ENCODE measurements at places on chromosomes 4 and X.
A peak's percentile ranks its signal among the peaks of the same experiment; 100 is the strongest.

- DNase-seq = no peak
These were observed 345.2 kb upstream of the GRID2 start for GRCh38 chr4:91958596-91958995.

- peak; percentile 39 for DNase-seq
These were observed 53.1 kb downstream of the GAK start for GRCh38 chr4:878796-879728.

DNA sequence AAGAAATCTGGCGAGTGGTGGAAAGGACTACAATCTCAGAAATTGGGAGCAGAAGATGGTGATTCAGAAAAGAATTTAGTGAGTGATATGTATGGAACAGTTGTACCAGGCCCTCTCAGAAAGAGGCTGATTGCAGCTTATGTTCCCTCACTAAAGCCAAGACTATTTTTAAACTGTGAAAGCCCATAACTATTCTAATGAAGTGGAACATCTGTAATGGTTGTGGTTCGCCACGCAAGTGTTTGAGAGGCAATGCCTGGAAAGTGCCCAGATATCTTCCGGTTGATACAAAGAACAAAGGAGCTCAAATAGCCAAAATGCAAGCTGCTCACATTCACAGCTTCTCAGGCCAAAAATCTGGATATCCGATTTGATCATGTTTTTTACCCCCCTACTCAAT is 1250.7 kb downstream of the RAPGEF2 start:
- no peak for DNase-seq

GRCh38 chr4:112633477-112634235 is 3.1 kb downstream of the ZGRF1 start:
- DNase-seq = no peak

DNA sequence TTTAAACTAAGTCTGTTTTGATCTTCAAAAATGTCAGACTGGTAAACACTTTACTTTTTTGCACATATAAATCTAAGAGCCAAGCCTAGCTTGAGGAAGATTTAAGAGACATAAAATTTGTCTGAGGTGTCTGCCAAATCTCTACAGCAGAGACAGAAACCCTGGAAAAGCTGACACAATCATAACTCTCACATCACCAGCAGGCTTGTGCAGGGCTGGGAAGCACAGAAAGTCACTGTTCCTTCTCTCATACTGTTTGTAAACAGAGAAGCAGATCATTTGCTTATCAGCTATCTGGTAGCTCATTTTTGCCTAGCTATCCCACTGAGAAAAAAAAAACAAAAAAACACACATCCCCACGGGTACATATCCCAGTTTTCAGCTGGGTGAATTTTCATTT is 7.0 kb downstream of the ENOX2 start:
- no peak for DNase-seq

DNA sequence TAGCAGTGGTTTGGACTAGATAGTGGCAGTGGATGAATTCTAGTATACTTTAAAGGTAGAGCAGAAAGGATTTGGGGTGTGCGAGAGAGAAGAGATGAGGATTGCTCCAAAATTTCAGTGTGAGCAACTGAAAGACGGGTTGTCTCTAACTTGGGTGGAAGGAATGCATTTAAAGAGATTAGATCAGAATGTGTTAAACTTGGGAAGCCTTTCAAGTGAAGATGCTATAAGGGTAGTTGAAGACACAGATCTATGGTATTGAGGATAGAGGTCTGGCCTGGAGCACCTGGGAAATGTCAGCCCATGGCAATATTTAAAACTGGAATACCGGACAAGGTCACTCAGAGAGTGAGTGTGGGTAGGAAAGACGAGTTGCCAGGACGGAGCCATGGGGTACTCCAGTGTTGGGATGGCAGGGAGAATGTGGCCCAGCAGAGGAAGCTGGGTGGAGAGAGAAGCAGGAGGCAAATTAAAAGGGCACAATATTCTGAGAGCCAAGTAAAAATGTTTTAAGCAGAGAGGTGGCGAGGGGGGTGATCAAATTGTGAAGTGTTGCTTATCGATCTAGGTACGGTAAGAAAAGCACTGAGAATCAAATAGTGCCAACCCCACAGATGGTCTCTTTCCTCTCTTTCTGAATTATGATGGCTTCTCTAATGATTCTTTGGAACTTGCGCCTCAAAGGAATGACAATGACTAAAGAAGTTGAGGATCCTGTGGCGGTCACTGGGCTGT is 50.5 kb downstream of the ENOPH1 start:
- DNase-seq = no peak

GRCh38 chr4:26199596-26199995 is 121.2 kb upstream of the RBPJ start:
- no peak for DNase-seq
